Naive B cell (primary cell): ENCODE measurements at places on chromosomes 4 and X.

- no peak for DNase-seq
Measured at GRCh38 chr4:117783716-117784115, 250.6 kb upstream of the NDST3 start.

- no peak for DNase-seq
Measured at GRCh38 chrX:109040057-109040456, 303.7 kb upstream of the IRS4 start.

DNA sequence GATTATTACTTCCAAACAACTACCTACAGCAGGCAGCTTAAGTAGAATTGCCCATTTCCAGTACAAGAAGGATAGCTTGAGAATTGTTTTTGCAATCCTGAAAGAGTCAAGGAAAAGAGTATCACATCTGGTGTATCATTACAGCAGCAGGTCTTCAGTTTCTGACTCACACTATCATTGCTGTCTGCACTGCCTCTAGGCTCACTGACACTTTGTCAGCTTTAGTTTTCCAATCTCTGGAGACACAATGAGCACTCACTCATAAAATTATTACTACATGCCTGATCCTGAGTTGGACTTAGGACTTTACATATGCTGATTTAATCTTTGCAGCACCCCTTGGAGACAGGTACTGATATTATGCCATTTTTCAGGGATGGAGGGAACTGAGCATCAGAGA lies 244.6 kb upstream of the BOD1L1 start:
- DNase-seq: no peak

DNA sequence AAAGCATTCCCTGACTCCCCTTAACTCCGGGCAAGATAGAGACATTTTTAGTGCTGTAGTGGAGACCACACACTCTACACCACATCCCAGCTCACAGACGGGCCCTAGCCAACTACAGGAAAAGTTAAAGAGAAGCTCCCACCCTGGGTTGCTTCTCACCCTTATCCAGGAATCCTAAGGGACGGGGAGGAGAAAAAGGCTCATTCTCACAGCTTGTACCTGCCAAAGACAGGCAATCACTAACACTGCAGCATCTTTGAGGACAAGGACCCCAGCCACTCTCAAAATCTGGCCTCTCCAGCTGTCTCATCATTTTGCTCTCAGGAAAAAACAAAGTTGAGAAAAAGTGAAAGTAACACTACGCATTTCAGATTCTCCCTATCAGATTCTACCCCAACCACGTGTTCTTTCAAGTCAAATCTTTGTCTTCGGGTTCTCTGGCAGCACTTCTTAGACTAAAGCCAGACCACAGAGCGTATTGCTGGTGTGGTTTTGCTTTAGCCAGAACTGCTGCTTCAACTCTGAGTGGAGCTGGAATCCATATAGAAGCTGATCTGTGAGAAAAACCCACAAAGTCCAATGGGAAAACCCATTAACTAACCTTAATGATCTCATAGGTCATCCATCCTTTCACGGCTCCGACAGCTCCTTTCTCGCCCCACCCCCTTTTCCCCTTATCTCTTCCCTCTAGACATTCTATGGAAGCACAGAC lies 605.9 kb upstream of the DIPK2B start:
- DNase-seq: peak; percentile 13

DNA sequence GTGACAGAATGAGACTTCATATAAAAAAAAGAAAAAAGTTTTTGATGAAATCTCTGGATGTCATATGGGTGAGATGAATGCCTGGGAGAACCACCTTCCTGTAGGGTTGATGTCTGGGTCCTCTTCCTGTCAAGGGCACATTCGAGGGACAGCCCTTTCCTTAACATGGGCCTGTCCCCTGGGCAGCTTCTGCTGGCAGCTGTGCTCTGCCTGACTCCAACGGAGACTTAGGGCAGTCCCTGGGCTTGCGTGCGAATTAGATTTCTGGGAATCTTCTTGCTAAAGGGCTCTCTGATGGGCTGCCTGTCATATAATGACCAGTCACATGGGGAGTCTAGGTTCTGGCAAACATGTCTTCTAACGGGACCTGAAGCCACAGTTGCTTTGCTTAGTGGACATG lies 40.7 kb downstream of the TNIP2 start:
- no peak for DNase-seq

GRCh38 chrX:69503782-69504625 lies at the start of gene NALF2:
NALF2 (plus strand) TSS chrX:69504326; CDS start chrX:69505283, 957 bp downstream.
- DNase-seq: no peak

- DNase-seq: peak; percentile 37
Measured at GRCh38 chrX:58025979-58026378, 115.7 kb upstream of the ZXDA start.

GRCh38 chr4:102612824-102613366 lies 111.7 kb downstream of the NFKB1 start:
- DNase-seq: peak; percentile 29
